Glomerular endothelial cell (primary cell): ENCODE measurements at places on chromosomes 5 and 9. TPM values are rescaled to one million over a fixed set of nuclear protein-coding genes. Genes with fewer than 3 reads are reported as not detected.

The PCA3 gene
- not detected in 2 replicates for total RNA-seq

The RPL12 gene
- 1,564 and 2,739 TPM in 2 replicates for total RNA-seq

The LIX1 gene
- total RNA-seq: not detected in 2 replicates

The HDHD3 gene
- 8.5 and 17.4 TPM in 2 replicates for total RNA-seq

DNA sequence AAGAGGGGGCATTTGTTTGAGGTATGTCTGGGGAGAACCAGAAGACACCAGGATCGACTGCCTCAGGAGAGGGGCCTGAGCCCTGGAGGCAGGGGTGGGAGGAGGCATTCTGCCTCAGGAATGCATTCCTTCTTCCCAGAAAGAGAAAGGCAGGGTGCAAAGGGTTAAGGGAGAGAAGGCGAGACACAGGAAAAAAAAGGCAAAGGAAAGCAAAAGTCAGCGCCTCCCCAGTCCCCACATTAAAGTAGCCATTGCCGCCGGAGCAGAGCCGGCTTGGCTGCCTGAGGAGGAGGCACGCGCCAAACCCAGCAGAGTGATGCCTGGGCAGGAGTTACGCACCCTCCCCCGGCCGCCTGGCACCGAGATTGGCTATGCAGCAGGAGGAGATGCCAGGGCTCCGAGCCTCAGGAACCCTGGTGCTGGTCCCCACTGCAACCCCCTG lies 123.8 kb upstream of the PHYKPL start:
- DNase-seq: no peak

- DNase-seq: peak; percentile 33
Measured at GRCh38 chr9:16615451-16615850, 255.0 kb downstream of the BNC2 start.

DNA sequence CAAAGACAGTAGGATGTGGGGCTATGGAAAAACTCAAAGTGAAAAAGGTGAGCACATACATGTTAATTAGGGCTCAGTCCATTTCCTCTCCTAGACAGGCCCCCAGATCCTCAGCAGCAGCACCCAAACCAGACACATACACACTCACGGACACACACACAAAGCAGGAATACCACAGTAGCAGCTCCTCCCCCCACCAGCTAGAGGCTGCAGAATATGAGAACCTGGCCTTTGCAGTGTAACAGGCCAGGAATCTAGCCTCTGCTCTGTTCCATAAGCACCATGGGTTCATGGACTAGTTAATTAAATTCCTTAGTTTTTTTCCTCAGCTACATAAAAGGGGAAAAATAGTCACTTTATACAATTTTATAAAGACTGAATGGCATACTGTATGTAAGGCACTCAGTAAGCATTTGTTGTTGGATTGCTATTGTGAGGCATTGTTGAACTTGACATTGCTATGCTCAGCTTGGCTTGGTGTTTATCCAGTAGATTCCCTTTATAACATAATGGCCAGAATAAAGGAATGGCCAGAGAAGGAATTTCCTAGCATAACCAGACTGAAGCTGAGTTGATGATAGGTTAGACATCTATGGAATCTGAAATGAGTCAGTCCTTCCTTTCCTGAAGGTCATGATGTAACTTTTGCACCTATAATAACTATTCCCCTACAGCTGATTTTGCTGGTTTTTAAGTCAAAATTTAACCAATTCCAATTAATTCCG lies 186.8 kb downstream of the SEMA5A start:
- DNase-seq: no peak

- DNase-seq: no peak
Measured at GRCh38 chr5:113042491-113043243, 66.1 kb downstream of the DCP2 start.

DNA sequence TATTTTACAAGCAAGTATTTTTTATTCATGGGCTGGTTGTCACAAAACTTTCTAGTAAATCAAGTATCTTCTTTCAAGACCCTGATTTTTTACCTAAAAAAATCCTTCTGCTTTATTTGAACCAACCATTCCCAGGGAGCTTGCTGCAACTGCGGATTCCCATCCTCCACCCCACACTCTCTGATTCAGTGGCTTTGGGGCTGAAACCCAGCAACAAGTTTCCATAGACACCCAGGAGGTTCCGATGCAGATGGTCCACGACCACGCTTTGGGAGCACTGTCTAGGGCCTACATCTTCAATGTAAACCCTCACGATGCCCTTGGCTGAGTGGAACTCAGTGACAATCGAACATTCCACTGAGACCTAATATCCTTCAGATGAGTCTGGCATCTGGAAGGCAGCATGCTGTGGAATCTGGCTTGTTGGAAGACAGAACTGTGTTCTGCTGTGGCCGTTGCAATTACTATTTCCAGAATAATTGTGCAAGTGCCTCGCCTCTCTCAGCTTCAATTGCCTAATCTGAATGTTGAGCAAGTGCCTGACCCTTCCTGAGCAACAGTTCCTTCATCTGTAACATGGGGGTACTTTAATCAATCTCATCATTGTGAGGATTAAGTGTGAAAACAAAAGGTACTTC lies 105.1 kb downstream of the INSYN2B start:
- no peak for DNase-seq

- peak; percentile 74 for DNase-seq
Measured at GRCh38 chr9:105127863-105128220, 116.6 kb upstream of the SLC44A1 start.

DNA sequence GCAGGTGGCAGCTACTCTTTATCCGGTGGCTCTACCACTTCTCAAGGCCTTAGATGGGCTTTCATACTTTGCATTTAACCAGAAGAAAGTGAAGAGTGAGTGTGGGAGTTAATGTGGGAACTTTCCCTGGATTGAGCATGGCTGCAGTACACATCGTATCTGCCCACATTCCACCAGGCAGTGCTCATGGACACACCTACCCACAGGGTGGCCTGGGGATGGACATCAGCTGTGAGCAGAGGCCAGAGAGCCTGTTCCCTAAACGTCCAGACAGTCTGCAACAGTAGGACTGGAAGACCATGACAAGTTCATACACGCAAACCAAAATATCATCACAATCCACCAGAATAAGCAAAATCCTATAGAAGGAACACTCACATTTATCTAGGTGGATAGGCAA lies 213.8 kb downstream of the IRX1 start:
- no peak for DNase-seq

DNA sequence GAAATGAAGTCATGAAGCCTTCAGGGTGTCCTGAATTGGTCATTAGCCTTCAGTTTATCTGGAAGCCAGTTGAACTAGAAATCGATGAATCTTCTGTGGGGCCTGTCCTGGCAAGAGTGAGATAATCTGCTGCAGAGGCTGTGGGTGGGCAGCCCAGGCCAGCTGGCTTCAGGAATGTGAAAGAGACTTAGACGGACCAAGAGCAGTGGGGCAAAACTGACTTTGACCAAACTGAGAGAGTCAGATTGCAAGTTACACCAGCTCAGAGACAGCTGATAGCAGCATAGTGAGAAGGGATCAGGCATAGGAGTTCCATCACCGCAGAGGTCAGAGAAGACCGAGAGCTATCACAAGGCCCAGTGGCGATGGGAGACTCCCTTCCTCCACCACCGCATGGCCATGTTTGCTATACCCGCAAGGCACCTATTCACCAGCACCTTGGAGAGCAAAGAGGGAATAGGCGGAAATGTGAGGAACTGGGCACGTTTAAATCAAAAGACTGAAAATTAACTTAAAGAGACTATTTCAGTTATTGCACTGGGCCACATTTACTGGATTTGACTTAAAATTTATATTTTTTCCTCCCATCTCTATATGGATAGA lies 50.0 kb upstream of the GLIS3 start:
- no peak for DNase-seq

GRCh38 chr9:114350636-114351401 lies 21.1 kb downstream of the ORM2 start:
- no peak for DNase-seq

DNA sequence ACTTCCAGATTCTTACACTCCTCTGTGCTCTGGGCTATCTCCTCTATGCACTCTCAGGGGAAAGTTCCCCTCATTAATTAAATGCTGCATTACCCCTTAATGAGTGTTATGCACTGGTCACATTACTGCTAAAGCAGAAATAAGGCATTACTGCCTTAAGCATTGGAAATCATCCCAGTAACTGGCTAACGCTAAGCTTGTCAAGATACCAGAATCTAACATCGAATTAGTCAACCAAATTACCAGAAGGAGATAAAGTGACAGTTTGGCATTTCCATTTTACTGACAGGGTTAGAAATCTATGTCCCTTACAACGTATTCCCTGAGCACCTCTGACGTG lies 69.5 kb upstream of the FAM169A start:
- DNase-seq: no peak
